ENCODE measurements at places on chromosomes 3 and 15. TPM values are rescaled to one million over a fixed set of nuclear protein-coding genes. Genes with fewer than 3 reads are reported as not detected.

Gene HTR3E
- polyA plus RNA-seq: not detected

Gene USP13
- 6.0 TPM for polyA plus RNA-seq

Gene PSTPIP1
- polyA plus RNA-seq: 0.80 TPM

Gene SRPRB
- 99.4 TPM for polyA plus RNA-seq

Gene ATP13A5
- polyA plus RNA-seq: not detected

Gene TRH
- 0.15 TPM for polyA plus RNA-seq

Gene MEX3B
- polyA plus RNA-seq: 5.3 TPM

GRCh38 chr3:160842021-160843005 lies 86.3 kb downstream of the PPM1L start:
- no peak for DNase-seq

DNA sequence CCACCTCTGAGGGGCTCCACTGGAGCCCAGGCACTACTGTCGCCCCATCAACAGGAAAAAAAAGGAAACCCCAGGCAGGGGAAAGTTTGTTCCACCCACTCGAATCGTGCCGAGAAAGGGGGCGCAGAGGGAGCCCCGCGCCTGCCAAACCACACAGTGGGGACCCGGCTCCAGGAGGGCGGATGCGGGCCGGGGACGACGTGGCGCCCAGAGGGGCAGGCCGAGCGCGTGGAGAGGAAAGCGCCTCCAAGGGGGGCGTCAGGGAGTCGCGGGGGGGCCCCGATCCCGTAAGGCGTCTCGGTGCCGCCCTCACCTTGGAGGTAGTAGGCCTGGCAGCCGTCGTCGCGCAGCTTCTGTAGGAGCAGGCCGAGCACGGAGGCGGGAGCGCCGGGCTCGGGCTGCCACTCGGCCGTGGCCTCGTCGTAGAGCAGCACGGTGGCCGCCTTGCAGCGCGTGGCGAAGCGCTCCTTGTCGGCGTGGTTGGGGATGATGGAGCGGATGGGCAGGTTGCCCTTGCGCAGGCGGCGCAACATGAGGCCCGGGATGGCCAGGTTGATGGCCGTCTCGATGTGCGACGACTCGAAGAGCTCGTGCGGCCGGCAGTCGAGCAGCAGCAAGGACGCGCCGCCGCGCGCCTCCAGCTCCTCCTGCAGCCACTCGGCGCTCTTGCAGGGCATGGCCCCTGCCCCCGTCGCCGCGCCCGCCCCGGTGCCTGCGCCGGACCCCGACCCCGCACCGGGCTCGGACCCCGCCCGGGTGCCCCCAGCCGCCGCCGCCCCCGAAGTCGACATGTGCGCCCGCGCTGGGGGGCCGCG lies 627 bp downstream of the DUSP7 start:
- peak; percentile 86 for DNase-seq

GRCh38 chr15:91980502-91981267 lies 127.2 kb downstream of the SLCO3A1 start:
- DNase-seq: no peak

DNA sequence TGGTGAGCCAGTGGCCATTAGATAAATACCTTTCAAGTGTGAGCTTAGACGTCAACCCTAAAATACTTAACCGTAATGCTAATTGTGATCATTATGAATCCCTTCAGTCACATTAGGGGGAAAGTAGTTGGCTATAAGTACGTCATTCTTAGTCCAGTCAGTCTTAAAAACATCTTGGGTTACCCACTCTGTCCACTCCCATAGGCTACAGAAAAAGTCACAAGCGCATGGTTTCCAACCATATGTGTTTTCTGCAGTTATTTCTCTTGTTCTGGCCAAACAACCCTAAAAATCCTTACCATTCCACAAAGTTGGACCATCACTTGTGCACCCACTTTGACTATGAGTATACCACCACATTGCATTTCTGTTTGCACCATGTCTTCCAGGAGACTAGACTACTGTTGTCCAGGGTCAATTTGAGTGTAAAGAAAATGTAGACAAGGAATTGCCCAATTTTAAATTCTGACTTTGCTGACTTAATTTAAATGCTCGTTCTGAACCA lies 3.3 kb downstream of the RPL15 start:
- no peak for DNase-seq

GRCh38 chr3:106126067-106126845 lies 257.4 kb upstream of the CBLB start:
- peak; percentile 35 for DNase-seq

GRCh38 chr15:37574985-37575384 lies 359.5 kb upstream of the TMCO5A start:
- DNase-seq: no peak

GRCh38 chr3:21531909-21532308 lies 219.1 kb downstream of the ZNF385D start:
- DNase-seq: no peak

- DNase-seq: no peak
Measured at GRCh38 chr3:157669416-157669815, 166.2 kb upstream of the VEPH1 start.

DNA sequence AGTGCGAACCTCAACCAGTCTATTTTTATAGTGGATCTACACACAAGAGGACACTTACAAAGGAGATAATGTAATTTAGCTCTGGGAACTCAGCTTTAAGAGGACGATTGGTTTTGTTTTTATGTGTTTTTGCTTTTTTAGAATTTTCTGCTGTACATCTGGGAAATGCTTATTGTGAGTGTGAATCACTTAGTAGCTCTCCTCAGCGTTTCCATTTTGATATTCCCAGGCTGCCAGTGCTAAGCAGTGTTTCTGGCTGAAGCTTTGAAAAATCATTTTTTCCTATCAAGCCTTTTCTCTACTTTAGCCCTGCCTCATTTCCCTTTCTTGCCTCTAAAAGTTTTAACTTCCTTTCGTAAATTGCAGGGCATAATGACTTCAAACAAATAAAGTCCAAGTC lies 117.9 kb downstream of the RBMS3 start:
- DNase-seq: no peak

Data from GM23248 (cell line).